KBM-7 (cell line): ENCODE measurements at places on chromosomes 2 and 18.

DNA sequence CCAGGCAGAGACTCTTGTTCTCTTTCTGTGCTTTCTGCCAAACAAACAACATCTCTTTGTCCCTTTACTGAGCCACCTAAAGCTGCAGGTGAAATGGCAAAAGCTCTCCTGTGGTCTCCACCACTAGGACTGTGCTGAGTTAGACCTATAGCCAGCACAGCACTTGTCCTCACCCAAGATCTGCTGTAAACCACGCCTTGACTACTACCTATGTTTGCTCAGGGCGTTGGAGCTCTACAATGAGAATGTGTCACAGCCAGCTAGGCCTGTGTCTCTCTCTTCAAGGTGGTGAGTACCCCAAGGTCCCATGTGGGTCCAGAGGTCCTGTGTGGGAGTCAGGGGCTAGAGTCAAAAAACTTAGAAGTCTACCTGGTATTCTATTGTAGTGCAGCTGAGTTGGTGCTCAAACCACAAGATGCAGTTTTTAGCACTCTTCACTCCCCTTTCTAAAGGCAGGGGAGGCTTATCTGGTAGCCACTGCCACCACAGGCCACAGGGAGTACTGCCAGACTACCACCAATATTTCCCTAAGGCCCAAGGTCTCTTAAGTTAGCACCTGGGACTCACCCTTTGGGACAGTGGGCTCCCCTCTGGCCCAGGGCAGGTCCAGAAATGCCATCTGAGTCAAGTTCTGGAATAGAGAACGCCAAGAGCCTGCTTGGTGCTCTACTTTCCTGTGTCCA lies 96.8 kb upstream of the RPRM start:
- DNase-seq, result no peak

- DNase-seq, result no peak
Measured at GRCh38 chr2:61175036-61175435, 13.0 kb downstream of the C2orf74 start.

DNA sequence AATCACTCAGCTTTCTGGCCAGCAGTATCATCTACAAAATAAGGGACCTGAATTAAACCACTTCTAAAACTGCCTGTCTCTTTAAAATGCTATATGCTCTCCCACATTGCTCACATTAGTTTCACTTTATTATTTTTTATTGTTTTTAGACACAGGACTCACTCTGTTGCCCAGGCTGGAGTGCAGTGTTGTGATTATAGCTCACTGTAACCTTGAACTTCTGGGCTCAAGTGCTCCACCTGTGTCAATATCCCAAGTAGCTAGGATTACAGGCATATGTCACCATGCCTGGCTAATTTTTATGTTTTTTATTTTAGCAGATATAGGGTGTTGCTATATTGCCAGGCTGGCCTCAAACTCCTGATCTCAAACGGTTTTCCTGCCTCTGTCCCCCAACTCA lies 591.3 kb upstream of the ZNF804A start:
- no peak for DNase-seq

DNA sequence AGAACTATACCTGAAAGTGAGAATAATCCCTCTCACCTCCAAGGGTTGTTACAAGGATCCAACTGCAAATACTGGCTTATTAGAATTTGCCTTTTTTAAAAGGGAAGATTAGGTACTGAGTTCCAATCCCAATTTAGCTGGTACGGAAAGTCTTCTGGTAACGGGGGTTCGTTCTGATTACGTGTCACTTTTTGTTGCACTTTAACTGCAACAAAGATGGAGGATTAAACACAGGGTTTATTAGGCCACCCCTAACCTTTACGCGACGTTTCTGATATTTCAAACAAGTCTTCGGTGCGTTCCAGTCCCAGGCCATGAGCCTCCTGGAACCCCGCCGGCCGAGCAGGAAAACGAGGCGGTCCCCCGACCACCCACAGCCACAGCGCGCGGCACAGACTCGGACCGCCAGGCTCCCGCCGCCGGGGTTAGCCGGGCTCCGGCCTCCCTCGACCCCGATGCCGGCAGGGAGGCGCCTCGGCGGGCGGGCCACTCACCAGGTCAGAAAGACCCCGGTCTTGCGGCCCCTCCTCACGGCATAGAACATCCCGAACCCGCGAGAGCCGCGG lies 411 bp downstream of the RNASEH1 start:
- DNase-seq, result no peak

- no peak for DNase-seq
Measured at GRCh38 chr2:210086930-210087329, 84.3 kb downstream of the KANSL1L start.

DNA sequence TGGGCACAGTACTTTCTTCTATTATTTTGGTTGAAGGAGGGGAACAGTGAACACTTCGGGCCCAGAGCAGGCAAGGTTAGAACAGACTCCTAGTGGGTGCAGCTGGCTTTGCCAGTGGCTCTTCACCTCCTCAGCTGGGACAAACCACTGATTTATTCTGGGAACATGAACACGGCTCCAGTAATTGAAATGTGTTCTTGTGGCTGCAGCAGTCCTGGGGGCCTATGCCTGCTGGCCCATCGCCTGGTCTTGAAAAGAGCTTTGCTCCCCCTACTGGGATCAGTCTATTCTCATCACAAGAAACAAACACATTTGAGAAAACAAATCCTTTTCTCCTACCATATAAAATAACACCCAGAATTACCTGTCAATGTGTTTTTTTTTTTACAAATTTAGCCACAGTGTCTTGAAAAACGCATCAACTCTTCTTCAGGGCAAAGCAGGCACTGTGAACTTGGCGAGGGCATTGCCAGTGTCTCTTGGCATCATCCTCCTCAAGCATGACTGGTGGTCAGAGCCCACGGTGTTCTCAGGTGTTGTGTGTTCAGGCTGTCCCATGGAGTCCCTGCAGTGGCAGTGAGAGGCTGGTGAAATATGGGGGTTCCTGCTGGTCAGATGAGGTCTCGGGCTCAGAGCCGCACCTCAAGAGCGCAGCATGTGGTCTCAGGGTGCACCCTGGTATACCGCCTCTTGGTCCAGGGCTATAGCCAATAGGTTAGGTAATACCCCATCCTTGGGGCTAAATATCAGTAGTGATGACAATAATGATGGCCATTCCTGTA lies 51.3 kb downstream of the RNF144A start:
- peak; percentile 32 for DNase-seq

GRCh38 chr2:134625311-134625710 lies 93.5 kb downstream of the TMEM163 start:
- DNase-seq, result no peak

DNA sequence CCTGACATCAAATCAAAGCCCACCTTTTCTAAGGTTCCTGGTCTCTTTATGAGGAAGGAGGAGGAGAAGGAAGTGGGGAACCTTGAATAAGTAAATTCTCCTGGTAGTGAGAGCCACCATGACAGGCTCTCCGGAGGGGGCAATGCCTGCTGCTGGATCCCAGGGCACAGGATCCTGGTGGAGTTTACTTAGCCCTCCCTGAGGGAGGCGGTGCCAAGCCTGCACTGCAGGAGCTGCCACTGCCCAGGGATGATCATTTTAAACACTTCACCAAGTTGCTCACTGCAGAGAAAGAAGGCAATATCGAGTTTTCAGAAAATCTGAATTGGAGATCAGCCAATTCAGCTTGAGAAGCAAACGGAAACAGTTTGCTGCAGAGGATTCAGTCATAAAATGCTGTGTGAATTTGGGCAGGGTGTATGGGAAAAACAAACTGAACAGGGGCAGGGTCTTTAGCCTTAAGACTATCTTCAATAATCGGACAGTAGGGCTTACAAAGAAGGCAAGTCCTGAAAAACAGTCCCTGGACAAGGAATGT lies 200.7 kb downstream of the RAD51AP2 start:
- DNase-seq, result no peak

DNA sequence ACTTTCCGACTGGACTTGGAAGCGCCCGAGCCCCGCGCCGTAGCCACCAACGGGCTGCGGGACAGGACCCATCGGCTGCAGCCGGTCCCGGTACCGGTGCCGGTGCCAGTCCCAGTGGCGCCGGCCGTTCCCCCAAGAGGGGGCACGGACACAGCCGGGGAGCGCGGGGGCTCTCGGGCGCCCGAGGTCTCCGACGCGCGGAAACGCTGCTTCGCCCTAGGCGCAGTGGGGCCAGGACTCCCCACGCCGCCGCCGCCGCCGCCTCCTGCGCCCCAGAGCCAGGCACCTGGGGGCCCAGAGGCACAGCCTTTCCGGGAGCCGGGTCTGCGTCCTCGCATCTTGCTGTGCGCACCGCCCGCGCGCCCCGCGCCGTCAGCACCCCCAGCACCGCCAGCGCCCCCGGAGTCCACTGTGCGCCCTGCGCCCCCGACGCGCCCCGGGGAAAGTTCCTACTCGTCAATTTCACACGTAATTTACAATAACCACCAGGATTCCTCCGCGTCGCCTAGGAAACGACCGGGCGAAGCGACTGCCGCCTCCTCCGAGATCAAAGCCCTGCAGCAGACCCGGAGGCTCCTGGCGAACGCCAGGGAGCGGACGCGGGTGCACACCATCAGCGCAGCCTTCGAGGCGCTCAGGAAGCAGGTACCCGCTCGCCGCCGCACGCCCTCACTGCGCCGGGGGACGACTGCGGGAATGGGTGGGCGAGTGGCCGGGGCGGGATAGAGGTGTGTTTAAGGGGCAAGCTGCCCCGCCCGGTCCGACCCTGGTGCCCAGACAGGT lies 713 bp downstream of the ATOH8 start:
- peak; percentile 37 for DNase-seq

DNA sequence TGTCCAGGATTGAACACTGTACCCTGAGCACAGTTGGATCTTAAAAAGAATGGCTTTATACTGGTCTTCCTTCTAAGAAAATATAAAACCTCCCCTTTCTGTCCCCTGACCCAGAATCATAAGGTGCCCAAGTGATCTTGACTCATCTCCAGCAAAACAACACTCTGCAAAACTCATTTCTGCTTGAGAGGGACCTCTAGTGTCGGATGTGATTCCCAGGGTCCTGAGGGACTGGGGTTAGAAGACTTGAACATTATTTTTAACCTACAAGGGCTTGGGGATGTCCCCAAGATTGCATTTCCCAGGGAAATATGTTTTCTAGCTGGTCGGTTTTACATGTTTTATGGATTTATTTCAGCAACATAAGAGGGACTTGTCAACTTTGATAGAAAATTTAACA lies 1318.5 kb upstream of the CELF4 start:
- DNase-seq, result no peak

GRCh38 chr2:158586491-158586890 lies 129.7 kb downstream of the PKP4 start:
- DNase-seq, result no peak

DNA sequence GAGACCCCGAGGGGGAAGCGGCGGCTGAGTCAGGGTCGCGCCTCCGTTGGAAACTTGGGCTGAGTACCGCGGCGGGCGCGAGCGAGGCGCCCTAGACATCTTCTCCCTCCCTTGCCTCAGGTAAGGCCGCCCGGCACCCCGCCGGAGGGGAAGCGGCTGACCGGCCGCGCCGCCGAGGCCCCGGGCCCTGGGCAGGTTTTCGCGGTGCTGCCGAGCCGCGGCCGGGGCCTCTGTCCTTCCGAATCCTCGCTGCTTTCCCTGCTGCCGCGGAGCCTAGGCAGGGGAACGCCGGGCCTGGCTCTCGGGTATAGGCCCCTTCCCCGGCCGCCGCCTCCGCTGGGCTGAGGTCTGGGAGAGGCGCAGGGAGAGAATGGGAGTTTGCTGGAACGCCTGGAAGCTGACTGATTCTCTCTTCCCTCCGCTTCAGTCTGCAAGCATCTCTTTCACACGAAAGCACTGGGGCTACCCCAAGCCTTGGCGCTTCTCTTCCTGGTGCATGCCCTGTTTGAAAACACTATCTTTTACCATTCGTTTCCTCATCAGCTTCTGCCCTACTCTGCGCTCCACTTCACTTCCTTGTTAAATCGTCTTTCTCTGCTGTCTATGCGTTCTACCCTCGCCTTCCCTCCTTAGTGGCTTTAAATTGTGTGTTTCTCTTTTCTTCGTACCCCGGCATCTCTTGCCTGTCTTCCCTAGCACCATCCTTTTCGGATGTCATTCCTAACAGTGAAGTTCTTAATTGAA lies 652 bp downstream of the PPM1B start:
- DNase-seq, result peak; percentile 79

- no peak for DNase-seq
Measured at GRCh38 chr2:109637749-109638570, 23.8 kb downstream of the SOWAHC start.

DNA sequence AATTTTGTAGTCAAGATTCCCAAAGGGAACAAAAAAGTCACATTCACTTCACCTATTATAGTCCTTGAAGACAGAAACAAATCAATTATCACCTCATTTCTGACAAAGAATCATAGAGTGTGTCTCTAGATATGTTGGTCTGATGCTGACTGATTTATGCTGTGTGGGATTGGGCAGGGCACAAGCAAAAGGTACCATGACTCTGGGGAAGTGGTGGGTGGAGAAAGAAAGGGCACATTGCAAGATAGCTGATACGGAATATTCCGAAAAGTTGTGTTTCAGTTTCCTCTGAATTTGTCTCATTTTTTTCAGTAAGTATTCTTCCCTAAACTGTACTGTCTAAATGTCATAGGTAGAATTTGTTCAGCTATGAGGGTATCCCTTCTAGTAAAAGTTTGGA lies 268.0 kb downstream of the MREG start:
- DNase-seq, result no peak

DNA sequence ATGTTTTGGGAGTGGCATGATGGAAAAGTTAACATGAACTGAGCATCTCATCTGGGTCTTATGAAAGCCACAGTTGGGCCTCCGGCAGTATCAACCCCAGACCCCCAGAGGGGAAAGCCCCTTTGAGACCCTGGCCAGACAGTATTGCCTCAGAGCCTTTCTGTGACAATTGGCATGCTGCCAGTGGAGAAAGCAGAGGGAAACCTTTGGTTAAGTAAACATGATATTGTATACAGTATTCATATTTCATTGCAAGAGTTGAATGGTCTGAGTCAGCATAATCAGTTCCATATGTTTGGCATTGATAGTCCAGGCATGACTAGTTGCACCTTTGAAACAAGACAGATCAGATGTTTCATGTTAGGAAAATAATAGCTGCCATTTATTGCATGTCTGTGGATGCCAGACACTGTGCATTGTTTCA lies 20.0 kb downstream of the MERTK start:
- DNase-seq, result no peak

DNA sequence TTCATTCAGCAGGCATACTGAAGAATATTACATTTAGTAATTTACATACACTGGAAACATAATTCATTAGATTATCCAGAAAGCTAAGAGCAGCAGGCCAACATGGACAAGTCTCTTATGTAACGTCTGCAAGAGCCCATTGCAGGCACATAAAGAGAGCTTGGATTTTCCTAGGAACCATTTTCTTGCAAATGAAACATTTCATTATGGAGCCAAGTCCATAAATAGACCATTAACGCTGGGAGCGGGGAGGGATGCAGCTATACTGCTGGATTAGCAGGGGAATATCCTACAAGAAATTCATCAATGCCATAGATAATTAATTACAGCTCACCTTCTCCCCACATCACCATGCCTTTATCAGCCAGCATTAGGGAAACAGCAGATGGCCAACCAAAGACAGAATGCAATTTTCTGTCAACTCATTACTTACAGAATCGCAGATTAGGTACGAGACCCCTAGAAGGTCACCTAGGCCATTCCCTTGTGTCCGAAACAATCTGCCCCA lies 170.4 kb downstream of the C1D start:
- DNase-seq, result no peak

DNA sequence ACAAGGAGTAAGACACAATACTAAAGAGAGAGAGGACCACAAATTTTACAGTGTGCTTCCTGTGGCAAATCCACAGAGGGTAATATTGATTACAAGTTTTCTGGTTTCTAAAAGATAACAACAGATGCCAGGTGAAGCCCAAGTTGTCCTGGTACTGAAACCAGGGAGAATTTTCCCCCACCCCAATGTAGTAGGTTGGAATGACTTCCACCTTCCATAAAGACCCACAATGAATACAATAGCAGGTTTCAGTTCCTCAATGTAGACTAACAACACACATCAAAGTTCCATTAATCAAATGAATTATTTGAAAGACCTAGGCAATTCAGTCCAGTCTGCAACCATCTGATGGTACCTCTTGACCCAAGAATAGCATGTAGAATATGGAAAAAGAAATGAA lies 44.0 kb upstream of the TMEM247 start:
- no peak for DNase-seq
